ENCODE measurements at places on chromosomes 7 and 10.

- no peak for DNase-seq
Measured at GRCh38 chr10:28790146-28790545, 112.8 kb downstream of the BAMBI start.

GRCh38 chr10:15278786-15279185 lies 92.3 kb downstream of the FAM171A1 start:
- no peak for DNase-seq

DNA sequence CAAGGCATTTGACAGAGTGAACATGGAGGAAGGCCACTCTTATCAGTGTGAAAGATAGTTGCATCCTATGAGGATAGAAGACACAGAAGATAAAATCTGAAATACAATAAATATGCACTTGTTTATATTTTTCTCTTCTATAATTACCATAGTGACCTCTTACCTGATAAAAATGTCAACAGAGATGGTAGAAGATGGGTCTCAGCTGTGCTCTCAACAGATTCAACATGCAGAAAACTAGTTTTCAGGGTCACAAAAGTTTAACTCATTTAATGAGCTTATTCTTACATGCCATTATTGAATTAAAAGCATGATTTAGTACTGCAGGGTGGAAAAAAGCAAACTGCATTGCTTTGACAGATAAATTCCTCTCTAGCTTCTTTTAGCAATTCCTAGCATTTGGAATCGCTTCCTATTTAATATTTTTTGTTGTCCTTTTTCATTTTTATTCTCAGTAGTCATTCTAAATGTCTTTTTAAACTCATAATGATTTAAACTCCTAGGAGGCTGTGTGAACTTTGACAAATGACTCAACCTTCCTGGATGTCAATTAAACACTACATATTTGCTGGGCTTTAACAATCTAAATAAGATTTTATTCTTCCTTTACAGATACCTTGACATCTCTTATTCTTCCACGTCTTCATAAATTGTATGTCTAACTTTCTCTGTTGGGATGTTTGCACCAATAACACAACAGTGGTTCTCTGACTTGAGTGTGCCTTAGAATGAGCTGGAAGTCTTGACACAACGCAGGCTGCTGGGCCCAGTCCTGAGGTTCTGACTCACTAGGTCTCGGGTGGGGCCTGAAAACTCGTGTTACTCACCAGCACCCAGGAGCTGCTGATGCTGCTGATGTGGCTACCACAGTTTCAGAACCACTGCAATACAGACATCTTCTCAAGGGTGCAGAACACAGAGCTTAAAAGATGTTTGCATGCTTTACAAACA lies 565.5 kb upstream of the IGFBP3 start:
- peak; percentile 89 for DNase-seq

- DNase-seq: no peak
Measured at GRCh38 chr7:140512317-140513000, 33.2 kb upstream of the MKRN1 start.

GRCh38 chr7:29780346-29780745 lies 26.0 kb upstream of the WIPF3 start:
- no peak for DNase-seq

- DNase-seq: no peak
Measured at GRCh38 chr7:73515178-73515577, 6.9 kb downstream of the BAZ1B start.

GRCh38 chr7:41624818-41625217 lies 78.1 kb downstream of the INHBA start:
- peak; percentile 20 for DNase-seq

DNA sequence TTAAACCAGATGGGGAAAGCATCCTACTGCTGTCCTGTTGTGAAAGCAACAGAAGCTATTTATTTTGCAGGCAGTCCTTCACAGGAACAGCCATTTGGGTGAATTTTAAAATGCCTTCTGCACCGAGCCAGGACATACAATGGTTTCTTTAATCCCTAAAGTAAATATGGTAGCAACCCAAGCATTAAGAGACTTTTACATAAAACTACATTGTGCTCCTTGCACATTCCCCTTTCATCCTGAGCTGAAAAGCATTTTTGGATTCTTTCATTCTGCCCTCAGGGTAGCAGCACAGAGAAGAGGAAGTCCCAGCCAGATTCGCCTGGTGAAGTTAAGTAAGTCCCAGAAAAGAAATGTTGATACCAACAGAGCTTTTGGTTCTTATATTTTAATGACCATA lies 84.0 kb upstream of the FAM3C start:
- DNase-seq: peak; percentile 33

GRCh38 chr10:96756111-96756903 lies 36.0 kb upstream of the PIK3AP1 start:
- DNase-seq: no peak

DNA sequence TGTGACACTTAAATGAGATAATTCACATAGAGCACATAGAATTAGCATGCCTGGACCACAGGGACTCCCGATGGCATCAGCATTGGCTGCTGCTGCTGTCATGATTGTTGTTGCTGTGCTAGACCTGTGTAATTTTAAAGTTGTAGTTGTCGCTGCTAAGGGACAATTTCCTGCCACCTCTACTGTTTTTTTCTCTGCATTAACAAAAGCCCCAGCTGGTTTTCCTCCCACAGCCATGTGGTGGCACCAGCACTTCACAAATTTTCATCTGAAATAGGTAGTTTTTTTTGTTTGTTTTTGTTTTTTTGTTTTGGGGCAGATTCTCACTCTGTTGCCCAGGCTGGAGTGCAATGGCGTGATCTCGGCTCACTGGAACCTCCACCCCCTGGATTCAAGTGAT lies 25.4 kb upstream of the PRXL2A start:
- DNase-seq: peak; percentile 29

GRCh38 chr7:12028508-12028907 lies 182.6 kb upstream of the TMEM106B start:
- peak; percentile 55 for DNase-seq

DNA sequence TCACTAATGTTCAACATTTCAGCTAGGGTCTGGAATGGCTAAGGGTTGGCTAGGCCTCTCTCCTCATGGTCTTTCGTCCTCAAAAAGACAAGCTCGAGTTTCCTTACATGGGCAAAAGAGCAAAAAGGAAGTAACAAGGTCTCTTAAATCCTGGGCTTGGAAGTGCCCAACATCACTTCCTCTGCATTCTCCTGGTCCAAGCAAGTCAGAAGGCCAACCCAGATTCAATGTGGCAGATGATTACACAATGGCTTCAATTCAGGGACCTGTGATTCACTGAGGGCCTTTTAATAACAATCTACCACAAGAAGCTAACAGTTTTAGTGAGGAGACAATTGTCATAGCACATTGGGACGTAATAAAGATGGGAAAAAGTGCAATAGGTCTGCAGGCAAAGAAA lies 4.4 kb upstream of the NUP205 start:
- no peak for DNase-seq

DNA sequence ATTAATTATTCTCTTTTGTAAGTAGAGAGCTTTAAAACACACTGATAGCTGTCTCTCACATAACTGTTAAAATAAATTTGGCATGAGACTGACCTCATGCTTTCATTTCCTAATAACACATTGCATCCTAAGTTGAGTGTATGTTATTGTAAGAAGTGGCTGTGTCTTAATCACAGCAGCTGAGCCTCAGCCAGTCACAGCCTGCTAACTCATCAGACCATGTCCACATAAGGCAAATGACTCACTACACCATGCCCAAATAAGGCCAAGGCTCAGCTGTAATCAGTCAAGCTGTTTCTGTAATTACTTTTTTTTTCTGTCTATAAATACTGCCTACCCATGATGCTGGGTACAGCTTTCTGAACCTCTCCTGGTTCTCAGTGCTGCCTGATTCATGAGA lies 860.9 kb downstream of the XPNPEP1 start:
- DNase-seq: peak; percentile 60

DNA sequence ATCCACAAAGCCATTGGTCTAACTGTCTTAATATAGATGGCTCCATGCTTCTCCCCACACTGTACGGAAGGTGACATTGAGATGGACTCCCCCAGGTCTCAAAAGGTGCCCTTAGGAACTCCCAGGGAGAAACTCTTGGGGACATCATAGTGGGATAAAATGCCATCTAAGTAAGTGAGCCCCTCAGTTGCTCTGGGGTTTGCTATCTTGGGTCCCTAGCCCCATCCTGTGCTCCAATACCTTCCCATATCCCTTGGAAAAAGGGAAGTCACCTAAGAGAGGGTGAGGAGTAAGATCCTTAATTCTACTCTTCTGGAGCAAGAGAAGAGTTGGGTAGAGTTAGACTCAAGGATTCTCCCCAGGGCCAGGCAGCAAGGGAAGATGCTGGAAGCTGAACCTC lies 7.9 kb downstream of the PRRT4 start:
- no peak for DNase-seq

DNA sequence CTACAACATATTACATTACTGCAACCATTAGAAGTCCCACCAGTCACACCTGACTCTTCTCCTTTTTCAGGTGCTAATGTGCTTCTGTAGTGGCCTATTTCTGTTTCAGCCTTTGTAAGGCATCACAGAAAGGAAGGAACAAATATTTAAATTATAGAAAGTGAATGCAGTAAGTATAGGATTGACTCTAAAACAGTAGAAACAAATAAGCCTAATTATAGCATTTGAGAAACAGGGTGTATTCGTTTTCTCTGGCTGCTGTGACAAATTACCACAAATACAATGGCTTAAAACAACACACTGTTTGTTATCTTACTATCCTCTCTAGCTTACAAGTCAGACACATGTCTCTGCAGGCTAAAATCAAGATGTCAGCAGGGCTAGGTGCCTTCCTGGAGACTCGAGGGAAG lies 69.4 kb downstream of the CCSER2 start:
- DNase-seq: no peak

- no peak for DNase-seq
Measured at GRCh38 chr7:143375298-143376034, 5.7 kb upstream of the ZYX start.

GRCh38 chr7:36119005-36119706 lies 33.9 kb upstream of the EEPD1 start:
- peak; percentile 95 for DNase-seq

GRCh38 chr10:77633376-77633775 lies 4.2 kb downstream of the KCNMA1 start:
- DNase-seq: no peak

- DNase-seq: no peak
Measured at GRCh38 chr7:112933598-112933997, 143.4 kb upstream of the TMEM168 start.

DNA sequence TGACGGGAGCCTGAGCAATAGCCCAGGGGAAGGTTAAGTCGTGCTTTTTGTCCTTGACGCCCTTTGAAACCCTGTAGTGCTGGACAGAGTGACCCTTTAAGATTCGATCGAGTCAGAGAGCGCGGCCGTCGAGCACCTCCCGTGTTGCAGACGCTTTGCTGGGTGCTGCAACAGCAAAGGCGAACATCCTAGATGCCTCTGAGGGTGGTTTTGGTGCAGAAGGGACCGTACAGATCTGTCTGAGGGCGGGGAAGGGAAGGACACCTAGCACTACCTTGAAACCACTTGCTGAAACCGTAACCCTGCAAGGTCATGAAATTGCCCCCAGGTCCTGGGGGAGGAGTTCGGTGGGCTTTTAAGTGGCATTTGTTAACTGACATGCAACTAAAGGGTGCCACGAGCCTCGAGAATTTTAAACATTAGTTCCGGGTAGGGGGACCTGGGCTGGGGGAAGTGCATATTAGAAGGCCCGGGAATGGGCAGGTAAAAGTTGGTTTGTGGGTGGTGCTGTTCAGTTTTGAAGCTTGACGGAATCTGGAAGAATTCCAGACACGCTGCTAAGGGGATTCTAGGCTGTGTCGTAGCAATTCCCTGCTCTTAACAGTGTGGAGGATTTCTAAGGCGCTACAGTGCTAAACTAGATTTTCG lies 786 bp downstream of the ATP5F1C start:
- peak; percentile 39 for DNase-seq

DNA sequence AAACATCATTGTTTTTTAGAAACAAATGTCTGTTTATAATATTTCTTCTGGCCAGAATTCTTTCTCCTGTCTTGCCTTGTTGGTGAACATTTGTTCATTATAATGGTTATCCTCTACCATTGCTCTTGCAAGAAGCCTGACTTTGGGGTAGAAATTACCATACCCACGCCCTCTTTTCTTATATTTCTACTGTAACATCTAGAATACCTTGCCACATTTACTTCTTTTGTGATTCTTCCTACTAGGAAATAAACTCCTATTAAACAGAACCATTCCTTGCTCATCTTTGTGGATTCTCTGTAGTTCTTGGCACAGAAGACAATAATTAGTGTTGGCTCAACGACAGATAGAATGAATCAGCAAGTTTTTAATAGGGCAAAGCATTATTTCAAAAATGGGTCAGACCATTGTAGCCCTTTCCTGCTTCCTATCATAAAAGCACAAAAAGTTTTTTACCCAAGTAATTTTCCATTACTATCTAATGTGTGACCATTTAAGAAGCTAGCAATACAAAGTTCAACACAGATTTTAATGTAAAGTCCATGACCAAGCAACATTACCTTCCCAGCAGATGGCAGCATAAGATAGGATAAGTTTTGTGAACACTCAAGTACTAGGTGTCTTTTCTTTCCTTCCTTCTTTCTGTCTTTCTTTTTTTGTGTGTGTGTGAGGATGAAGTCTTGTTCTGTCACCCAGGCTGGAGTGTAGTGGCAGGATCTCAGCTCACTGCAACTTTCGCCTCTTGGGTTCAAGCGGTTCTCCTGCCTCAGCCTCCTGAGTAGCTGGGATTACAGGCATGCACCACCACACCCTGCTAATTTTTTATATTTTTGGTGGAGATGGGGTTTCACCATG lies 270.4 kb downstream of the HGF start:
- DNase-seq: peak; percentile 72

- DNase-seq: no peak
Measured at GRCh38 chr10:83917537-83918506, 221.5 kb upstream of the GHITM start.

DNA sequence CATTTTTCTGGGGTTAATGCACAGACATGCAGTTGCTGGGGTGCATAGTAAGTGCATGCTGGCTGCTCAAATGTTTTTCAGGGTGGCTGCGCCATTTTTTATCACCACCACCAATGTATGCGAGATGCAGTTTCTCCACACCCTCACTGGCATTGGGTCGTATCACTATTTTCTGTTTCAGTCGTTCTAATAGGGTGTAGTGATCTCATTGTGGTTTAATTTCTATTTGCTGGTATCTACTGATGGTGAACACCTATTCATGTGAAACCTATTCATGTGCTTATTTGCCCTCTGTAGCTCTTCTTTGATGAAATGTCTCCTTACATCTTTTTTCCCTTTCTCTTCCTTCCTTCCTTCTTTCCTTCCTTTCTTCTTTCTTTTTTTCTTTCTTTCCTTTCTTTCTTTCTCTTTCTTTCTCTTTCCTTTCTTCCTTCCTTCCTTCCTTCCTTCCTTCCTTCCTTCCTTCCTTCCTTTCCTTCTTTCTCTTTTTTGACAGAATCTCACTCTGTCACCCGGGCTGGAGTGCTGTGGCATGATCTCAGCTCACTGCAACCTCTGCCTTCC lies 84.3 kb downstream of the ELFN1 start:
- DNase-seq: no peak

DNA sequence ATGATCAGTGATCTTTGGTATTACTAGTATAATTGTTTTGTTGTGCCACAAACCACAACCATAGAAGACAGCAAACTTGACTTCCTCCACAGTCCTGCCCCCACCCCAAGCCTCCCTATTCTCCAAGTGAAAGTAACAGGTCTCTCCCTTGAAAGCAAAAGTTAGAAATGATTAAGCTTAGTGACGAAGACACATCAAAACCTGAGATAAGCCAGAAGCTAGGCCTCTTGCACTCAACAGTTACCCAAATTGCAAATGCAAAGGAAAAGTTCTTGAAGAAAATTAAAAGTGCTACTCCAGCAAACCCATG lies 7.5 kb downstream of the SAR1A start:
- DNase-seq: peak; percentile 18
